Mesenchymal stem cell (in vitro differentiated cells and primary cell): ENCODE measurements at places on chromosomes 13 and 19.

GRCh38 chr19:2033825-2034159, 17.3 kb downstream of the MKNK2 start:
- DNase-seq = no peak

GRCh38 chr19:7272856-7273578, 21.2 kb downstream of the INSR start:
- DNase-seq = no peak

DNA sequence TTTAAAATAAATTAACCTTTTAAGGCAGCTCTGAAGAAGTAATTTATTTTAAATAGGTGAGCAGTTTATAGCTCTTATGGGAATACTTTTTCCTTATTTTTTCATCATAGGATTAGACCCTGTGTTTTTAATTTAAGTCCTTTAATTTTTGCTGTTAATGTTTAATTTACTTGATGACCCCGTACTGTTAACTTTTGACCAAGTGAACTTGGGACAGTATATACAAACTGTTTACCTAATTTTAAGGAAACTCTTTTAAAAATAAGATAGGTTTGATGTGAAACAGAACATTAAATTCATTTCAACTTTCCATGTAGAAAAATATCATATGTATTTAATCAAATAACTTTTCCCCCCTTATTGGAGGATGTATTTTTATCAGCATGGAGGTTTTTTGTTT, 74.4 kb downstream of the KCNRG start:
- no peak for DNase-seq

- no peak for DNase-seq
Observed at GRCh38 chr19:39828015-39828653, 5.8 kb downstream of the DYRK1B start.

GRCh38 chr19:50173127-50173526, 10.0 kb upstream of the IZUMO2 start:
- no peak for DNase-seq

DNA sequence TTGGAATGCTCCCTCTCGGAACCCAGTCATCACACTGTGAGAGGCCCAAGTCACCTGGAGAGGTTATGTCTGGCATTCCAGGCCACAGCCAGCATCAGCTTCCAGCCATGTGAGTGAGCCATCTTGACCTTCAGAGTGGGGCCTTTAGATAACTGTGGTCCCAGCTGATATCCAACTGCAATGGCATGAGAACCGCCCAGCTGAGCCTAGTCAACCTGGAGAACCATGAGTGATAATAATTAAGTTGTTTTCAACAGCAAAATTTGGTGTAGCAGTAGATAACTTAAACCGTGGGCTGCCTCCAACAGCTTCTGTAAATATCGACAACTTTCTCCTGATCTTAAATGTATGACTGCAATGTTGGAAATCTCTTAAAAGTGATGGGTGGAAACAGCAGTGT, 24.6 kb downstream of the DYRK1B start:
- no peak for DNase-seq

GRCh38 chr13:78065141-78065540, 146.5 kb upstream of the EDNRB start:
- no peak for DNase-seq
